T-helper 2 cell treated with Interferon-gamma antibody and Interleukin-4, amounts not matched to agents 5 μg/mL and 100 μg/mL, for 36 hours (primary cell): ENCODE measurements at places on chromosomes 3 and 15.

GRCh38 chr3:132183811-132184210 is 133.4 kb upstream of the ACP3 start:
- H3K27me3 ChIP-seq: peaks cover 11% of the 10 kb centered on the region
- no peaks in the 10 kb centered on the region for H3K36me3 ChIP-seq
- no peak for DNase-seq
- peaks cover 6% of the 10 kb centered on the region for H3K4me1 ChIP-seq
- no peak overlapping the region for H3K27ac ChIP-seq
- no peak overlapping the region for H3K4me3 ChIP-seq

DNA sequence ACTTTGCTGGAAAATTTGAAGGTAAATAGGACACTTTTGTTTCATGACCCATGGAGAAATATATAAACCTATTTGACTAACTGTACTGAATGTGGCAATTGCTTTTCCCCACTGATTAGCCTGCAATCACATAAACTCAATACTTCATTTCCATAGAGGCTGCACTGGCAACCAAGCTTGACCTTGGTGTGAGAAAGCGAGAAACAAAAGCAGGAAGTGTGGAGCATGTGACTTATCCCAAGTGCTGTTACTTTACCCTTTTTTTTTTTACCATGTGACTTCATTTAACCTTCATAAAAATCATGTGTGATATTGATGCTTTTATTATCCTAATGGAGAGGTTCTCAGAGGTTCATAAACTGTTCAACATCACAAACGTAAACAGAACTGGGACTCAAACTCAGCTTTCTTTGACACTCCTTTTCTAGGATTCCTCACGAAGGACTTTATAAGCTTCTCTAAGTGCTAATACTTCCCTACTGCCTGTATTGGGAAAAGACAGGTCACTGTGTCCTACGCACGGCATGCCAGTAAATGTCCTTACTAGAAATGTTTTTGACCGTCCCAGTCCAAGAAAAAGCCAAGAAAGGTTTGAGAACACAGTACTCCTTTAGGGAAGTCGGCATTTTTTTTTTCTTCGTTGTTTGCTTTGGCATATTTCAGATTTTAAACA is 34.9 kb upstream of the ZNF385D start:
- H3K27me3 ChIP-seq: no peaks in the 10 kb centered on the region
- DNase-seq: no peak

- H3K27ac ChIP-seq: no peak overlapping the region
- no peak for DNase-seq
- H3K36me3 ChIP-seq: no peaks in the 10 kb centered on the region
- H3K27me3 ChIP-seq: no peaks in the 10 kb centered on the region
- H3K4me3 ChIP-seq: no peak overlapping the region
- H3K4me1 ChIP-seq: no peaks in the 10 kb centered on the region
Measured at GRCh38 chr3:127164615-127165014, 28.3 kb upstream of the PRR23E start.

DNA sequence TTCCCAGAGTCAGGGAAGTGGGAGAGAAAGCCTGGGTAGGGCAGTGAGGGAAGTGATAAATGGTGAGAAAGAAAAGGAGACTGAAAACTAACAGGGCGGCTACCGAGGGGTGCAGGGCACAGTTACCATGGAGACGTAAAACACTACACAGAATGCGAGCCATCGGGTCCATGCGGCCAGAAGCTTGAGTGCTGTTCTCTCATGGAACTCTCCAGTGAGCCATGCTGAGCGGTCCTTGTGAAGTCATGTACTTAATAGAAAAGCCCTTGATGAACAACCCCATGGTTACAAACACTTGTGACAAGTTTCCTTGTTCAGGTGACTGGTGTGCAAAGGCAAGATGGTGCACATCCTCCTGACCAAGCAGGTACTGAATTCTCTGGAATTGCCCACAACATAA is 3.7 kb upstream of the PLA2G4F start:
- DNase-seq: no peak
- no peaks in the 10 kb centered on the region for H3K27me3 ChIP-seq
- no peaks in the 10 kb centered on the region for H3K4me1 ChIP-seq

GRCh38 chr3:104556372-104557078 is 810.2 kb upstream of the ALCAM start:
- no peaks in the 10 kb centered on the region for H3K4me1 ChIP-seq
- no peak overlapping the region for H3K27ac ChIP-seq
- H3K36me3 ChIP-seq: no peaks in the 10 kb centered on the region
- no peaks in the 10 kb centered on the region for H3K27me3 ChIP-seq
- no peak for DNase-seq

GRCh38 chr15:29970402-29970695 is 112.4 kb upstream of the GOLGA8J start:
- H3K36me3 ChIP-seq: no peaks in the 10 kb centered on the region
- no peak overlapping the region for H3K4me3 ChIP-seq
- no peaks in the 10 kb centered on the region for H3K4me1 ChIP-seq

- no peak overlapping the region for H3K27ac ChIP-seq
- H3K4me3 ChIP-seq: no peak overlapping the region
- no peaks in the 10 kb centered on the region for H3K27me3 ChIP-seq
- H3K4me1 ChIP-seq: no peaks in the 10 kb centered on the region
- no peaks in the 10 kb centered on the region for H3K36me3 ChIP-seq
Measured at GRCh38 chr3:181998828-181999227, 287.1 kb downstream of the SOX2 start.

GRCh38 chr3:127035677-127036076 is 52.8 kb downstream of the PLXNA1 start:
- no peaks in the 10 kb centered on the region for H3K4me1 ChIP-seq
- H3K4me3 ChIP-seq: no peak overlapping the region
- no peaks in the 10 kb centered on the region for H3K36me3 ChIP-seq
- DNase-seq: no peak

DNA sequence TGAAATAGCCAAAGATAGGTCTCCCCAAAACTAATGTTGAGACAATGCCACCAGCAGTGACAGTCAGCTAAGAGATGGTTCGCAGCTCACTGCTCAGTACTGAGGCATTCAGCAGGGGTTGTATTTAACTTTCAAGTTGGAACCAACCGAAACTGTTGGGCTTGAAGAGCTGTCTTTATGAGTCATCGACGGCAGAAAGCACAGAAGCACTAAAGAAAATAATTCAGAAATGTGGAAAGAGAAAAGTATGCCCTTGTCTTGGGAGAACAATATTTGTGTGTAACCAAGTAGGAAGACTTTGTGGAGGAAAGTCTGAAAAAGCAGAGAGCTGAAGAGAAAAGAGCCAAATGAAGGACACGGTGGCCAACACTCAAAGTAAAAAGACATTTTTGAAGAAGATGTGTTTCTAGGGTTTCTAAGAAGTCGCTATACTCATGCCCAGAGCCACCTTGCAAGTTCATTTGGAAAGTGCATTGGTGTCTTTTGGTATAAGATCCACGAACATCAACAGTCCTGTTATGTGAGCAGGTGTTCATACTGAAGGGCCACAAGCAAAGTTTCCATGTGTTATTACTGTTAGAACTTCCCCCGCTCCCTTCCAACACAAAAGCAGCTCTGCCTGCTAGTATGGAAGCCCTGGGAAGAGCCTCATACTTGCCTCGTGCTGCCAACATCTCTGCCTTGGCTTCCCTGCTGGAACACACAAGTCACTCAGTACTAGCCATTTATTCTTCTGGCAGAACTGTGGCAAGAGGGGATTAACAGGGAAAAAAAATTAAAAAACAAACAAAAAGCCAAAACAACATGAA is 4.1 kb upstream of the RARB start:
- DNase-seq: no peak
- no peak overlapping the region for H3K27ac ChIP-seq
- peaks cover 2% of the 10 kb centered on the region for H3K36me3 ChIP-seq
- H3K4me3 ChIP-seq: no peak overlapping the region
- peaks cover 32% of the 10 kb centered on the region for H3K27me3 ChIP-seq

DNA sequence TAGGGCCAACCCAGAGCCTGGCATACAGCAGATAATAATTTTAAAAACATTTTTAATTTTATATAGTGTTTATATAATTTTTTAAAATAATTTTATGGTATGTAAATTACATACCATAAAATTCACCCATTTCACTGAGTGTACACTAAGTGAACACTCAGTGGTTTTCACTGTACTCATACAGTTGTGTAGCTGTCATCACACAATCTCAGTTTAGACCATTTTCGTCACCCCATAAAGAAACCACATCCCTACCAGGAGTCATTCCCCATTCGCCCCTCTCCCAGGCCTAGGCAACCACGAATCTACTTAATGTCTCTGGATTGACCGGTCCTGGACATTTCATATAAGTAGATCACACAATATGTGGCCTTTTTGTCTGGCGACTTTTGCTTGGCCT is 10.2 kb downstream of the EEFSEC start:
- no peak overlapping the region for H3K27ac ChIP-seq
- H3K4me1 ChIP-seq: no peaks in the 10 kb centered on the region
- H3K4me3 ChIP-seq: no peak overlapping the region
- no peak for DNase-seq
- peaks cover 3% of the 10 kb centered on the region for H3K36me3 ChIP-seq
- no peaks in the 10 kb centered on the region for H3K27me3 ChIP-seq

DNA sequence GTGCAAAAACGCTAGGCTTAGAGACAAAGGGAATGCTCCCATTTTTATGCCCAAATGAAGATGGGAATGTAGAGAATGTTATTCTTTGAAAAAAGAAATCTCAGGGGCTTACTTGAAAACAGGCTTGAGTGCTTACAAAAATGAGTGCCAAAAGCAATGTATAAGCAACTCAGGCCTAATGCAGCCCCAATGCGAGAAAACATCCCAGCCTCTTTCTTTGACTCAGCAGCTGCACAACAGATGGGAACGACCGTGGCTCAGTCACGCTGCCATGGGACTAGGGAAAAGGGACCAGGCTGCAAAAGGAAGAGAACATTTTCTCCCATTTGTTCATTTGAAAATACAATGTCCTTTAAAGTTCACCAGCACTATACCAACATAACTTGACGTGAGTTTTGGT is 246.4 kb upstream of the LRIG1 start:
- H3K4me3 ChIP-seq: no peak overlapping the region
- DNase-seq: no peak
- H3K27me3 ChIP-seq: no peaks in the 10 kb centered on the region

DNA sequence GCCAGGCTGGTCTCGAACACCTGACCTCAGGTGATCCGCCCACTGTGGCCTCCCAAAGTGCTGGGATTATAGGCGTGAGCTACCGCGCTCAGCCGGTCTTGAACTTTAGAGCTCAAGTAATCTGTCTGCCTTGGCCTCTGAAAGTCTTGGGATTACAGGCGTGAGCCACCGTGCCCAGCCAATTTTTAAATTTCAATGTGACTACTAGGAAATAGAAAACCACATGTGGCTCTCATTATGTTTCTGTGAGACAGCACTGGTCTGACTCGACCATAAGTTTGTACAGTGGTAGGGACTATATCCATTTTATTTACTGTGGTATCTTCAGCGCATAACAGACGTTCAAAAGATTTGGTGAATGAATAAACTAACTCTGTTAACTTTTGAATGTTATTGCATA is 9.1 kb downstream of the ZFAND6 start:
- H3K27me3 ChIP-seq: no peaks in the 10 kb centered on the region
- H3K36me3 ChIP-seq: peaks cover 5% of the 10 kb centered on the region
- DNase-seq: no peak
- H3K27ac ChIP-seq: no peak overlapping the region
- no peak overlapping the region for H3K4me3 ChIP-seq
- peaks cover 30% of the 10 kb centered on the region for H3K4me1 ChIP-seq

DNA sequence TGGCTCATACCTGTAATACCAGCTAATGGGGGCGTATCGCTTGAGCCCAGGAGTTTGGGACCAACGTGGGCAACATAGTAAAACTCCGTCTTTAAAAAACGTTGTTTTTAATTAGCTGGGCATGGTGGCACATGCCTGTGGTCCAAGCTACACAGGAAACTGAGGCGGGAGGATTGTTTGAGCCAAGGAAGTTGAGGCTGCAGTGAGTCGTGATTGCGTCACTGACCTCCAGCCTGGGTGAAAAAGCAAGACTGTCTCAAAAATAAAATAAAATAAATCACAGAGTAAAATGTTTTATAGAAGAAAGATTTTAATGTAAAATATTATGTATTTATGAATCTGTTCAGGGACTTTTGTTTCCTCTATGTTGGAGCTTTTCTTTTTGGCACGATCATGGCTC is 15.3 kb upstream of the STRIT1 start:
- H3K36me3 ChIP-seq: no peaks in the 10 kb centered on the region
- H3K4me1 ChIP-seq: no peaks in the 10 kb centered on the region
- H3K27ac ChIP-seq: no peak overlapping the region
- no peaks in the 10 kb centered on the region for H3K27me3 ChIP-seq
- H3K4me3 ChIP-seq: no peak overlapping the region

- H3K36me3 ChIP-seq: no peaks in the 10 kb centered on the region
- H3K4me1 ChIP-seq: peaks cover 3% of the 10 kb centered on the region
- no peak overlapping the region for H3K4me3 ChIP-seq
- no peak overlapping the region for H3K27ac ChIP-seq
Measured at GRCh38 chr3:107962946-107963345, 127.9 kb downstream of the CD47 start.

DNA sequence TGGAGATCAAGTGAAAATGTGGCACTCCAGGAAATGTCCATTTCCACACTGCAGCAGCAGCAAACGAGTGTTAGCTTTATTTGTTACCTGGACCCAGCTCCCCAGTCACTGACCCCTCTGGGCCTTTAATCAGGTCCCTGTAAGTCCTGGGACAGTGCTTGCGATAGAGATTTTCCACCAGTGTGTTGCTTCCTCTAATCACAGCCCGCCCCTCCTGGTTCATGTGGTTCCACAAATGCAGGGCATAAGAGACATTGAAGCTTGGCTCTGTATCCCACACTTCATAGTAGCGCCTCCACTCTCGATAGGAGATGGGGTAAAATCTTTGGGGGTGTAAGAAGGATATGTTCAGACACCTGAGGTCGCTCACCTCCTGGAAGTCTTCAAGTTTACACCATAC is 8.0 kb downstream of the A4GNT start:
- H3K36me3 ChIP-seq: no peaks in the 10 kb centered on the region
- H3K27ac ChIP-seq: no peak overlapping the region

- no peak overlapping the region for H3K27ac ChIP-seq
- H3K27me3 ChIP-seq: no peaks in the 10 kb centered on the region
- peaks cover 7% of the 10 kb centered on the region for H3K4me1 ChIP-seq
Measured at GRCh38 chr3:185534511-185534910, 17.9 kb downstream of the LIPH start.

DNA sequence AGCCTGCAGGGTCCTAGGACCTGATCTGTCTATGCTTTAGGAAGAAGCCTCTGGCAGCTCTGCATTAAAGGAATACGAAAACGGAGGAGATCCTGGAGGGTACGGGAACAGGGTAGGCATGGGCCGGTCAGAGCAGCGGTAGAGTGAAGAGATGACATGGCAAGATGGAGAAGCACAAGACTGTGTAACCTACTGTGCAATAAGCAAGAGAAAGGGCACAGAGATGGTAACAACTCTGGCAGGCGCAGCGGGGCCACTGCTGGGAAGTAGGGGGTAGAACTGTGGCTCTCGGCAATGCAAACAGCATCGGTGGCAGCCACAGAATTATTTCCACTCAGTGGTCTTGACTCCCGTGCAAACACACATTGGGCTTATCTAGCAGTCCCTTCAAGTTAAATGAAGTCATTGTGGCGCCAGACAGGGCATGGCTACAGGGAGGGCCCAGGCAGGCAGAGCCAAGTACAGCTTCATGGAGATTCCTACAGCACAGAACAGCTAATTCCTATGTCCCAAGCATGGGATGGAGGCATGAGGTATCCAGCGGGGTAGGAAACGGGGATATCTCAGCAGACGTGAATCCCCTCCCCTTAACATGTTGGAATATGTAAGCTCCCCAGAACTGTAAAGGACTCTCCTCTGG is 28.8 kb downstream of the WHAMM start:
- H3K36me3 ChIP-seq: peaks cover 71% of the 10 kb centered on the region
- no peaks in the 10 kb centered on the region for H3K27me3 ChIP-seq
- DNase-seq: no peak
- H3K4me3 ChIP-seq: no peak overlapping the region
- H3K27ac ChIP-seq: no peak overlapping the region

- no peak overlapping the region for H3K27ac ChIP-seq
- no peaks in the 10 kb centered on the region for H3K36me3 ChIP-seq
- DNase-seq: peak; percentile 31
- no peaks in the 10 kb centered on the region for H3K27me3 ChIP-seq
Measured at GRCh38 chr3:69305011-69305410, 80.9 kb downstream of the FRMD4B start.
